Articular chondrocyte of knee joint (primary cell): ENCODE measurements at places on chromosomes 4 and X. TPM values are rescaled to one million over a fixed set of nuclear protein-coding genes. Genes with fewer than 3 reads are reported as not detected.

RTL3 gene
- 1.4 and 1.6 TPM in 2 replicates for total RNA-seq

TIGD4 gene
- 0.22 and 0.39 TPM in 2 replicates for total RNA-seq

ADGRA3 gene
- total RNA-seq: 21.0 and 25.5 TPM in 2 replicates

SPACA5 gene
- not detected in 2 replicates for total RNA-seq

STAP1 gene
- not detected in 2 replicates for total RNA-seq

LINC00632 gene
- total RNA-seq: 15.2 and 20.0 TPM in 2 replicates

PABPC5 gene
- 4.1 and 5.2 TPM in 2 replicates for total RNA-seq

ENAM gene
- 0.11 and 0.13 TPM in 2 replicates for total RNA-seq

MAGEC3 gene
- total RNA-seq: not detected in 2 replicates

ZDHHC15 gene
- 2.4 and 2.5 TPM in 2 replicates for total RNA-seq

PRRG3 gene
- total RNA-seq: under 0.01 and 0.11 TPM in 2 replicates

PITX2 gene
- total RNA-seq: under 0.01 TPM in 1 of 2 replicates, not detected in the other

CTAG1A gene
- total RNA-seq: not detected in 2 replicates

IL1RAPL1 gene
- not detected in 2 replicates for total RNA-seq
